Ureter (tissue), 1 donor: ENCODE measurements at places on chromosomes 7 and 10. TPM values are rescaled to one million over a fixed set of nuclear protein-coding genes. Genes with fewer than 3 reads are reported as not detected.

DNA sequence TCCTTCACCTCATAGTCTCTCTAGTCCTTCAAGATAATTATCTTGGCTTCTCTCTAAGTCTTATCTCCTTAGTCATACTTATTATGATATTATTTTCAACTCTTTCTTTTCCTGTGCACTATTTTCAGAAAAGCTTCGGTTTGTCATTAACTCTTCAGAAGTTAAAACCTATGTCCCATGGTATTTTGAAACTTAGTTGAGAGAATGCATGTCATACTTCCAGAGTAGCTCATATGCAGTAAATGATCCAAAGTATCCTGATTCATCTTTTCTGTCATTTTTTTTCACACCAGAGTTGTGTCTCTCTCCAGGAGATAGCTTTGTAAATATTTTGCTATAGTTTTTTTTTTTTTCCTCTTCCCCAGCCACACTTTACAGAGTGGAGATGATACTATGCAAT is 1008.6 kb downstream of the NRG3 start:
- no peak for DNase-seq

GRCh38 chr7:142359694-142360279 is 101.9 kb upstream of the PRSS58 start:
- no peak for DNase-seq

- DNase-seq, result no peak
Observed at GRCh38 chr7:67856046-67856445, 859.4 kb downstream of the TYW1 start.

DNA sequence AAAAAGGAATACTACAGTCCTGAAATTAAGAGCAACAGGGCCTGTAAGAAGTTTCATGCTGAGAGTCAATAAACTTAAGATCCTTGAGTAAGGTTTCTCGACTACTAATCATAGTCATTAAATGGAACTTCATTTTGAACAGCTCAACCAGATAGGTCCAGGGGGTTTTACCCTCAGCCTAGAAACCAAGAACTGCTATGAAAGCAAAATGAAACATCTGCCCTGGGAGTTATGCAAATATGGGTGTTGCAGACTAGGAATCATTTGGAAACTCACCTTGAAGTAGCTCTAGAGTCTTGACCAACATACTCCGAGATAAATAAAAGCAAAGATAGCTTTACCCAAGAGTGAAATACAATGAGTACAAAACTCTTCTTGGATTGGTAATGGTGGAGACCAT is 128.0 kb downstream of the HGF start:
- no peak for DNase-seq

DNA sequence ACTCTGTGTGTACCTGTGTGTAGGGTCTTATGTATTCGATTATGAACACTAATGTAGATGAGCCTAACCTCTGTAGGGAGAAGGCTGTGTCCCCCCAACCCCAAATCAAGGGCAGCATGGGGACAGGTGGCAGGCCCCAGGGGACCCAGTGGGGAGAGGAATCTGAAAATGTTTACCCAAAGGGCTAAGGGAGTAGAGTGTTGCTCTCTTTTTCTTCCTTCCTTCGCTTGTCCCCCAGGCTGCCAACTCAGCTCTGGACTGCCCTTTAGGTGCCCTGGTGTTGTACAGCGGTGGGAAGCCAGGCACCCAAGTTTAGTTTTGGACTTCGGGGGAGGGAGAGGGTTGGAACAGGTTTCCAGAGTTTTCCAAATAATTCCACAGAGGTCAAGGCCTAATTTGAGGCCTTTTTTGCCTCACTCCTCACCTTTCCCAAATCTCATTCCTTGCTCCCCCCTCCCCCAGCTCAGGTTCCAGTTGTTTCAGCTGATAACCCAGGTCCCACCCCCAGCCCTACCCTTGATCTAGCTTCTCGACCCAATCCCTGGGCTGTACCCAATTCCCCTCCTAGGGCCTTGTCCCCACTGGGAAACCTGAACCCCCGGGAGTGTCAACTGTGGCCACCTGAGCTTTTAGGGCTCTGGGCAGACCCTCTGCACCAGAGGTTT is 9.1 kb upstream of the PAX2 start:
- DNase-seq, result no peak

DNA sequence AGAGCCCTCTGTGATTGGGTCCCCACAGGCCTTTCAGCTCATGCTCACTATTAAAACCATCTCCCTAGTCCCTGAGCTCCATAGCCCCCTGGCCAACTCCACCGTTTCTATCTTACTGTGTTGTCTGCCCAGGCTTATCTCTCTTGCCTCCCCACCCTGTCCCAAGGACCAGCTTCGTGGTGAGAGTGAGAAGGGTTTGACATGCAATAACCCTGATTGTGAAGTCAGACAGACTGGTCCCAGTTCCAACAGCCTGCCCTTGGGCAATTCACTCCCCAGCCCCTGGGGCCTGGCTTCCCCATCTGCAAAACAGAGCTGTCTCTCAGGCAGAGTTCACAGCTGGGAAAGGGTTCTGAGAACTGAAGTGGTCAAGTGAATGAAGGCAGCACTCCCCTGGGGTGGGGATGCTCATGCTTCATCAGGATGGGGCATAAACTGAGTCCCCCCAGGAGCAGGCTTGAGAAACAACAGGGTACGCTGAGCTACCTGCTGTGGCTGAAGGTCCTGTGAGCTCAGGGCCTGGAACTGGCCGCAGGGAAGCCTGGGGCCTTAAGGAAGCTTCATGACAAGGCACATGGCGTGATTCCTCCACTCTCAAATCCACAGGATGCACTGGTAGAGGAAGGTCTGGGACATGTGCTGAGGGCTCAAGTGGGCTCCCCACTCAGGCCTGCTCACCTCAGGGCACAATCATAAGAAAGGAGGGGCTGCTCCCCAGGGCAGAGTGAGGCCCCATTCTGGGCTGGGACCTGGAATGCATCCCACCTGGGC is 1.8 kb upstream of the PPIF start:
- no peak for DNase-seq

AKR1D1 gene
- not detected for total RNA-seq

SUFU gene
- total RNA-seq, result 25.5 TPM

TUBB8 gene
- 0.78 TPM for total RNA-seq

EDRF1 gene
- total RNA-seq, result 34.0 TPM
